ENCODE measurements at places on chromosomes 7 and 10.
A peak's percentile ranks its signal among the peaks of the same experiment; 100 is the strongest.

DNA sequence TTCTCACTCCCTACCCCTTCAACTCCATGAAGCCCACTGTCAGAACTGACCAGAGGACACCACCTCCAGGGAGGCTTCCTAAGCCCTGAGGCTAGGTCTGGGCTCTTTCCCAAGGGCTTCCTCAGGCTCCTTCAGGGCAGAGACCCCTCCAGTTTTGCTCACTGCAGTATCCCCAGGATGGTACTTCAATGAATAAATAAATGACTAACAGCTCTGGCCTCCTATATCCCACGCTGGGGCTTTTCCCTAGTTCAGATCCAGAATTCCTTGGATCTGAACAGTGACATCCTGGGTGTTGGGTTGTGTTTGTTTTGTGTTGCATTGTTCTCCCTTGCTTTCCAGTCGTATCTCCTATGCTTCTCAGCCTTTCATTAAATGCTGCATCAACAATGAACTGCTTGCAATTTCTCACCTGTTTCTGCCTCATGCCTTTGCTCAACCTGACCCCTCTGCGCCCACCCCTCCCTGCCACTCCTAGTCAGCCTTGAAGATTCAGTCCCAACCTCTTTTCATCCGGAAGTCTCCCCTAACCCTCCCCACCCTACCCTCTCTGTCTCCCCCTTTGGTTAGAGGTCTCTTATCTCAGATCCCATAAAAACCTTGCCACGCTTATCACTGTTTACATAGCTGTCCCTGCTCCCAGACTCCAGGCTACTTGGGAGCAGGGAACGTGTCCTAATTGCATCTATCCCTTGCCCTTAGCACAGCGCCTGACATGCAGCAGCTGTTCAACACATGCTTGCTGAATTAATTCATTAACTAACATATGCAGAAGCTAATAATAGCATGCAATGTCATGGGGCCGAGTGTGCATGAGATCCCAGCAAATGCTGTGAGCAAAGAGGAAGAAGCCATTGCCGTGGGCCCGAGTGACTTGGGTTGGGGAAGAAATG lies 41.7 kb downstream of the PPP1R3C start:
- DNase-seq, result no peak

DNA sequence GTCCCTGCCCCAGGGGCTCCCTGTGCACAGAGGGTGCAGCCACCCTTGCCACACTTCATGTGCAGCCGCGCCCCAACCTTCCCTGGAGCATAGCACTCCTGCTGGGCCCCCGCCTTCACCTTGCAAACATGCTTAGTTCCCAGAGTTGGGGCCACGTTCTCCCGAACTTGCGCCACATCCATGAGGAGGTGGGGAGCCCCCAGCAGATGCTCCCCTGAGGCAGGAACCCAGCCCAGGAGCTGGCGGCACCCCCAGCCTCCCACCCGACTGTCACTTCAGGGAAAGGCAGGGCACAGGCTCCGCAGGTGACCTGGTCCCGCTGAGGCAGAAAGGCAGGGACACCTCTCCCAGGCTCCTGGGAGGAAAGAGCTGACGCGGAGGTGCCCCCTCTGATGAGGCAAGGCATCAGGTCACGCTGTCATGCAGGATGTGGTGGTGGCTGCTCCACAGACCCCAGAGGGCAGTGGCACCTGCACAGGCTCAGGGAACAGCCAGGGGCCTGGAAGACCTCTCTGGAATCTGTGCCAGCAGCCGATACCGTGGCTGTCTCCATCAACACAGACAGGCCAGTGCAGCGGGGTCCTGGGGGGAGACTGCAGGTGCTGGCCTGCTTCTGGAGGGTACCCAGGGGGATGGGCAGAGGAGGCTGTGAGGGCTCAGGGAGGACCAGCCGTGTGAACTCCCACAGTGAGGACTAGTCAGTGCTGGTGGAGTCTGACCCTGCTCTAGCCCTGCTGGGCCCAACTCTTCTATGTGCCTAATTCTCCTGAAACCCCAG lies 221.3 kb downstream of the MAD1L1 start:
- no peak for DNase-seq

DNA sequence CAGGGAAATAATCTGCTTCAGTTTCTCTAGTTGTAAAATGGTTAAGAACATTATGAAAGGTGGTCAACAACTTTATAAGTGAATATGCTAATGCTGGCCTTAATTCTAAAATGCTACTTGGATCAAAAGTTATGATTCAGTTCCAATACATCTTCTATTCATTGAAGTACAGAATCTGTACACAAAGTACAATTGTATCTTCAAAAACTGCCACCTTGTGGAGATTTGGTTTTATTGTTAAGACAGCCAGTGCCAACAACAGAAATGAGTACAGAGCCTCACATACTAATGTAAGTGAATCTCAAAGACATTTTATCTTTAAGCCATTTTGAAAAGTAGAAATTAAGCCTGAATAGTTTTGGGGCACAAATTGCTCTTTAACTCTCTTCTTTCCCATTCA lies 194.0 kb downstream of the CFTR start:
- peak; percentile 8 for DNase-seq

GRCh38 chr7:88350118-88350517 lies 43.4 kb upstream of the STEAP4 start:
- no peak for DNase-seq

GRCh38 chr7:66961096-66961495 lies 34.3 kb downstream of the SBDS start:
- no peak for DNase-seq

DNA sequence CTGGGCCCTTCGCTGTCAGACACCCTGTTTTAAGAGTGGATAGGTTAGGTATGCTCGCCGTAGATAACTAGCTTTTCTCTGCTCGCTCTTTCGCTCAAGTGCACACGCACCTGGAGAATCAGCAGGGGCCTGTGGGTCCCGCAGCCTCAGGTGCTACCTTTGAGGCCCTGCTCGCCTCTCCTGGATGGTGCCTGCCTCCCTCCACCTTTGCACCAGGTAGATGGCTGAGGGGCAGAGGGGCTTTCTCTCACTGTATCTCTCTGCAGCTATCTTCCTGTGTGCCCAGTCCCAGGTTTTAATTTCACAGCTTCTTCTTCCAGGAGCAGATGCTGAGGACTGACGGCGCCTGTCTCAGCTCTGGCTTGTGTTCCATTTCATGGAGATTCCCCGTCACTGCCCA lies 227.9 kb downstream of the TCF7L2 start:
- DNase-seq, result no peak

DNA sequence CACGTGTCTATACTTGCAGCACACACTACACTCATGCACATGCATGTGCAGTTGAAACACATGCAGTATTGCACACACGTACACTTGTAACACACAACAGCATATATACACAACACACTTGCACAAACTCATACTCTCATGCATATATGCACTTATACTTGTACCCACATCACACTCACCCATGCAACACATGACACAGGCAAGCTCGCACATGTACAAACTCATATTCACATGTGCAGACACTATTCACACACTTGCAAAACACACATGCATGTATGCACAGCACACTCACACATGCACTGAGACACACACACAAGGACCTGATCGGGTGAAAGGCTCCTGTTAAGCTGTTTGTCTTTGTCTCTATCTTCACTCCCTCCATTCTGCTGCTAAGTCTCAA lies 169.8 kb downstream of the ZMYND11 start:
- no peak for DNase-seq

- no peak for DNase-seq
Observed at GRCh38 chr10:115065801-115066200, 27.4 kb upstream of the ATRNL1 start.

DNA sequence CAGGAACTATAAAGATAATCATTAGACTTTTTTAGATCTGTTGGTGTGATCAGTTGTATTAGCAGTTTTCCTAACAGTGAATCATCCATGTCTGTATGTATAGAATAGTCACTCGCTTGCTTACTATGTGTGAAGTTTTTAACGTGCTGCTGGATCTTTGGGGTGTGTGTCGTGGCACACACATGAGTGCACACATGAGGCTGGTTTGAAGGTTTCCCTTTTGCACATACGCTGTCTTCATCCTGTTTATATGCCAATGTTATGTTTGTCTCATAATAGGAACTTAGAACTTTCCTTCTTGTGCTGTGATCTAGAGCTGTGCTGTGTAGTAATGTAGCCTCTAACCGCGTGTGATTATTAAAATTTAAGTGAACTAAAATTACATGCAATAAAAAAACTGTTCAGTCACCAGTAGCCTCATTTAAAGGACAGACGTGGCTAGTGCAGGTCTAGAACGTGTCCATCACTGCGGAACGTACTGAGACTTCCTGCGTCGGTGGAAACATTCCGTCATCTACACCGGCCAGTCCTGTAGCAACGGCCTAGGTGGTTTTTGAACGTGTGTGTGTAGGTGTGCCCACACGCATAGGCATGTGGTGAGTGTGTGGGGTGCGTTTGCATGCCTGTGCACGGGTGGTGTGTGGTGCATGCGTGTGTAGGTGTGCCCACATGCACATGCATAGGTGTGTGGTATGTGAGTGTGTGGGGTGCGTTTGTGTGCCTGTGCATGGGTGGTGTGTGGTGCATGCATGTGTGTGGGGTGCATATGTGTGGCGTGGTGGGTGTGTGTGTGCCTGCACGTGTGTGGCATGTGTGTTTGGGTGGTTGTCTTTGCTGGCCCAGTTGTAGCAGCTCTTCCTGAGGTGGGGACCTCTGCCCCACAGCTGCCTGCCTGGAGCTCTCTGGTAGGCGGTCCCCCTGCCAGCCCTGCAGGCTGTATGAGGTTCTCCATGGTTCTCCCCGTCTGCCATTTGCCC lies 56.6 kb downstream of the INPP5A start:
- DNase-seq, result no peak

DNA sequence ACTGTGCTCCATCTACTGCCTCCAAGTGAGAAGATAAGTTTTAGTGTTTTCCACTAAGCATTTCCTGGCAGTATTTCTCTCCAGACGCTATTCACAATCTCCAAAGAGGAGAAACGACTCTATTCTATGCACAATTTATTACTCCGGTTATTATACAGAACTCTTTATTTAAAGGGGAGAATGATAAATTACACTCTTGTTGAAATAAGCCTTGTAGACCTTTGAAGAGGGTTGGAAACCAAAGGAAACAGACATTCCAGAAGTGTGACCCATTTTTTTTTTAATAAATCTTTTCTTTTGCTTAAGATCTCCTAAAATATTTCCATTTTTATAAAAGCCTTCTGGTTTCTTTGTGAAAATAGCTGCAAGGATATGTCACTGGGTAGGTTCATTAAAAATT lies 76.1 kb upstream of the HDAC9 start:
- DNase-seq, result no peak

DNA sequence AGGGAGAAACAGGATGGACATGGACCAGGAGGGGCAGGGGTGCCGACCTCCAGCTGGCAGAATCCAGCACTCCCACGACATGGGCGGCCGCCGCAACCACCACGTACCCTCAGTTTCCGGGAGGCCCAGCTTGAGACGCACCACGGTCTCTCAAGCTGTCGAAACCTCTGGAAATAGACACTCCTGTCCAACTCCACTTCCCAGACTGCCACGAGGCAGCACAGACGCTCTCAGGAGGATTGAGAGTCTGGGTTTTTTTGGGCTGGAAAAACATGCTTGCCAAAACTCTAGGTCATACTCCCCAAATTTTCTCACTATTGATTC lies 37.9 kb upstream of the PDGFA start:
- no peak for DNase-seq

- no peak for DNase-seq
Observed at GRCh38 chr10:112724404-112724991, 225.5 kb upstream of the TCF7L2 start.

GRCh38 chr7:90605055-90605454 lies 8.9 kb downstream of the CDK14 start:
- no peak for DNase-seq

DNA sequence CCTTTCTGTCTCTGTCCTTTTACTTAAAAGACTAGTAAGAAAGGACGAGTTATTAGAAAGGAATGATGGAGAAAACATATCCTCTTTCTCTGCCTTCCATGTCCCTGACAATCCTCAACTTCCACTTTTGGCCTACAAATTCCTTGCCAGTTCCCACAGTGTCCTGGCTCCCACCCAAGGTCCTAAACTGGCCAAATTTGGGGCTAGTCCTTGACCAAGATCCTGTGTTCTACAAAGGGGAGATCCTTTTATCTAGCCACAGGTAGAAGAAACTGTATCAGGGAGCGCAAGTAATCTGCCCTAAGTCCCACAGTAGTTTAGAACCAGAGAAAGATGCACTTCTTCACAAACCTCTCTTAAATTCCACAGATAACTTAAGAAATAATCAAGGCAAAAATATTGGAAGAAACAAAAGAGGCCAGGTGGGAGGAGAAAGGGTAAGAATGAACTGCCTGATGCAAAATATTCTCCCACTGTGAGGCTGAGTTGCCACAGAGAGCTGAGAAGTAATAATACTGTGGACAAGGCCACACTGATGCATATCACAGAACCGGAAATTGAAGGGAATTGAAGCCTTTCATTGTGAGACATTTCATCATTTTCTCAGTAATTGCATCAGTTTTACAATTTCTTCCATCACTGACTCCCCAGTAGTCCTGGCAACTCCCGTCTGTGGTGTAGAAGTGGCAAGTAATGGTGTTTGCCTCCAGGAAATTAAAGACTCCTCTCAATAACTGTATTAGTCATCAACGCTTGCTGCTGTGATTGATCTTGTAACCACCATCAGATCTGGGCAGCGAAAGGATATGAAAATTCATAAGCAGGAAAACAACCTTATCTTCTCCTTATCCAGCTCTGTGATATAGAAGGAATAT lies 47.2 kb downstream of the DNAJC12 start:
- peak; percentile 89 for DNase-seq

DNA sequence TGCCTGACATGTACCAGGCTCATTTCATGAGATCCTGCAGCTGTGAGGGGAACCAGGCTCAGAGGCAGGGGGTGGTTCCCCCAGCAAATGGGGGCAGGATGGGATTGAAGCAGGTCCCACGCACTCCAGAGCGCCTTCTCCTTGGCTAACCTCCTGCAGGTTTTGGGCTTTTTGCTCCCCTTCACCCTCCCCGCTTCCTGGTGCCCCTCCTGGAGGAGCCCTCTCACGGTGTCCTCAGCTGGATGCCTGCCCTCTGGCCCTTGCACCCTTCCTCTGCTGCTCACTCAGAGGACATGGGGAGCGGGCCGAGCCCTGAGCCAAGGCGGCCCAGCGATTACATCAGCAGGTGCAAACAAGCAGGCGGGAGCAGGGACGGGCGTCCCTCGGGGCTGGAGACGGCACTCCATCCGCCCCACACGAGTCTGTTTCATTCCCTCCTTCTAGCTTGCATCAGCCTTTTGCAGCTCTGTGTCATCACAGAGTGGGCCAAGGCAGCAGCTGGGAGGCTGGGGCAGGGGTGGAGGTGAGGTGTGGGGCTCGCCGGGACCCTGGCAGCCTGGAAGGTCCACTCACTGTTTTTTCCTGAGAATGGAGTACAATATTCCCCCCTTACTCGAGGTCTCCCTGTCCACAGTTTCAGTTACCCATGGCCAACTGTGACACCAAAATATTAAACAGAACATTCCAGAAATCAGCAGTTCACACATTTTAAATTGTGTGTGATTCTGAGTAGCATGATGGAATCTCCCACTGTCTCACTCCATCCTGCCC lies 52.7 kb upstream of the SLC29A3 start:
- DNase-seq, result no peak

- DNase-seq, result no peak
Observed at GRCh38 chr7:106957766-106958165, 86.7 kb upstream of the PRKAR2B start.

All from activated CD4-positive, alpha-beta T cell treated with anti-CD3 and anti-CD28 coated beads, Interleukin-2, amount 50 U/mL, for 16 hours (primary cell).